Non-pigmented ciliary epithelial cell (primary cell): ENCODE measurements at places on chromosomes 1 and 21.

GRCh38 chr1:166113630-166114029 lies 53.2 kb downstream of the FAM78B start:
- DNase-seq = no peak

DNA sequence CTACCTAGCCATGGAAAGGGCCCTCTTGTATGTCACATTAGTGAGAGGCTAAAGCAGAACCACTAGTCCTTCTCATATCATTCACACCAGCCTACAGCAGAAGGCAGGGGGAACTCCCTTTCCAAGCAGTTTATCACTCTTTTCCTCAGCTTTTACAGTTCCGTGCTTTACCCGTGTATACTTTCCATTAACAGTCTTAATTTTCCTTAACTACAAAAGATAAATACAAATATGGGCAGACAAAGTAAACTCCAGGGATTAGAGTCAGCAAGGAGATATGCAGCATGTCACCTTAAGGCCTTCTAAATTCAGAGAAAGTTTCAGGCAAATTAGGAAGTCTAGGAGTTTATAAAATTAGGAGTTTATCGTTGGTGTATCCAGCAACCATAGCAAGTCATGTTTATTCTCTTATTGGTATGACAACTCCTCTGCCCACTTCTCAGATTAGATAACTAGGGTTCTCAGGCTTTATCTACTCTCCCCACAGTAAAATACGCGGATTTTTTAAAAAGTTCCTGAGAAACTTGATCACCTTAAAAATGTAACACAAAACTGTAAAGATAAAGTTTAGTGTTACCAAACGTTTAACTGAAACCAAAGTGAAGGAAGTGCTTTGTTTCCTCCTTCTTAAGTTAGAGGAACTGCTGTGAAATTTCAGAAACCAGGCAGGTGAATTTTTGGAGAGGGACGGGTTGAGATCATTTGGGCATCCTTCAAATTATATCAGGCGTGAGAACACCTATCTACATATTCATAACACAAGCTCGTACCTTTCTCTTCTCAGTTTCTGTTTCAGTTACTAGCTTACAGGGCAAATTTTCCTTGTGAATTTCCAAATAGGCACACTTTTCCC lies 42.7 kb upstream of the SLC19A2 start:
- DNase-seq = no peak

DNA sequence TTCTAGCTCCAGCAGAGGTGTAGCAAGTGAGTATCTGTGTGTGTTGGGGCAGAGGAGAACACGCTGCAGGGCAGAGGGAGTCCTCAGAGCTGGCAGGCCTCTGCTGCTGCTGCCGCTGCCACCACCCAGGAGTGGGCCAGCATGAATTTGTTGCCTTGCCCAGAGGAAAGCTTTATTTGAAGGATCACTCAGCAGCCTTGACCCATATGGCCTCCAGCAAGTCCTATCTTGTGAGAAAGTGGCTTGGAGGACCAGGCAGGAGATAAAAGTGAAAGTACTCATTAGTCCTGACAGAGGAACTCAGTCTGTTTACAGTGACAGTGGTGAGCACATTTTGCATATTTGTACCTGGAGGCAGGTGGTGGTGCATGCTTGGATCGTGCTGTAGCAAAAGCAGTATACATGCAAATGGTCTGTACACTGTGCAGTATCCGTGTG lies 3.1 kb downstream of the TRAF5 start:
- no peak for DNase-seq

- no peak for DNase-seq
These were observed 125.5 kb upstream of the SERBP1 start for GRCh38 chr1:67555461-67556296.

DNA sequence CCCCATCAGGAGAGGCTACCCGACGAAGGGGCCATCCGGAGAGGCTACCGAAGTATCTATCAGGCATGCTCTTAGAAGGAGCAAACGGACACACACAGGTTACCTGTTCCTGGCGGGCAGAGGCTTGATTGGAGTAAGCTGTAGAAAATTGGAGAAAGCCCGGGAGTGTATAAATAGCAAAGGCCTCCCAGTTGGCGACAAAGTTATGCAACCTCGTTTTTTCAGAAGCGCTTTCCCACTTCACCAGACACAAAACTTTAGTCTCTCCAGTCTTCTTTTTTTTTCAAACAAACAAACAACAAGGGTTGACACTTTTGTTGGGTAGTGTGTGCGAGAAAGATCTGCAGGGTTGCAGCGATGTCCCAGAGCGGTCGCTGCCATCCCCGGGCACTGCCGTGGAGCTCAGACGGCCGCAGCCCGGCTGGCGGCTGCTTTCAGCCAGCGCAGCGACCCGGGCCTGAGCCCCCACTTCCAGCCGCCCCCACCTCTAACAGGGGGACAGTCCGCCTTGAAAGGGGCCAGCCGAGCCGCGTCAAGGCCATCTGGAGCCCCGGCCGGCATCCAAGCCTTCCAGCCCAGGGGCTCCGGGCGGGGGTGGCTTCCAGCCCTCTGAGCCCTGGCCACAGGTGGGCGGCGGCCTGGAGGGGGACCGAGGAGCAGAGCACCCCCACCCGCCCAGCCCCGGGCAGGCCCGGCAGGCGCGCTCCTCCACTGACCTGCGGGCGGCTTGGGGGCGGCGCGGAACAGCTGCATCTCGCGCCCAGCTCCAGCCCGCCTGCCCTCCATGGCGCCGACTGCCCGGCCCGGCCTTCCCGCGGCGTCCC lies 616 bp downstream of the MCOLN3 start:
- DNase-seq = no peak

- no peak for DNase-seq
These were observed 37.0 kb downstream of the NUP133 start for GRCh38 chr1:229471175-229471574.

DNA sequence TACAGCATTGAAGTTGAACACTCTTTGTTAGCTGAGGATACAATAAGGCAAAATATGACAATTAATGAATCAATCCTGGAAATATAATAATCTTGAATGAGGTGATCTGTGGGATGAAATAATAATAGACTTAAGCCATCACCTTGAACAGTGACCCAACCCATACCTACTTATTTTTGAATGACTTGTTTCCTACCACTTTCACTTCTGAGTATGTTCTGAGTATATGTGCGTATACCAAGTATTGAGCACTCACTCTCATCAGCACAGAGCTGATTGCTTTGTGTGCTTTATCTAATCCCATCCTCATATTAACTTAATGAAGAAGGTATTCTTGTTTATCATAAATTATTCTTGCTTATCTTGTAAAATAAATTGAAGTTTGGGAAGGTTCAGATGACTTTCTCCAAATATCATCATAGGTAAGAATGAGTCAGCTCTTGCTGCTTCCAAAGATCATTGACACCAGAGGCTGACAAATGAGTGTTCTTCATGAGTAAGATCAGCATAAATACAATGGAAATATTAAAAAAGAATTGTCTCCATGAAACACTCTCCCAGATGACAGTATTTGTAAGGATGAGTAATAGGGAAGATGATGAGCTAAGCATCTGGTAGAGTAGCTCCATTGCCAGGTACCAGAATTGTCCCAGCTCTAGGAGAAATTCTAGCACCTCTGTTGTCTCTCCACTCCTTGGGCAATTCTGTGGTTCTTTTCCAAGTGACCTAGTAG lies 198.1 kb upstream of the KIAA0040 start:
- no peak for DNase-seq

- no peak for DNase-seq
These were observed 62.4 kb downstream of the RHBG start for GRCh38 chr1:156431366-156431765.
